Psoas muscle (tissue), 8 donors: ENCODE measurements at places on chromosomes 7 and 10. TPM values are rescaled to one million over a fixed set of nuclear protein-coding genes. Genes with fewer than 3 reads are reported as not detected.

Gene CALHM3
- total RNA-seq = not detected

Gene GPR15LG
- total RNA-seq = not detected

DNA sequence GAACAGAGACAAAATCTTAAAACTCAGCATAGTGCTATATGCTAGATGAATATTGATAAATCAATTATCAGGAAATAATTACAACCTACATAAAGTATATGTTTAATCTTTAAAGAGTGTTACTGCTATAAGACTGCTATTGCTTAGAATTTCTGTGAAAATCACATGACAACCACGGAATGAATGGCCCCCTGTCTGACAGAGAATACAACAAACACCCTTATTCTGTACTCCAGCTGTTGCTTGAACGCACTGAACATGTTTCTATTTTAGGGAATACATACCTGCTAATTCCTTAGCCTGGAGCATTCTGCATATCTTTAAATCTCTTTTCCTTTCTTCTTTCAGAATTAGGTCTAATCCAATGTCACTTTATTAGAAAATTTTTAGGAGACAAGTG, 452.4 kb upstream of the PHF14 start:
- no peak for DNase-seq

- no peak for DNase-seq
Measured at GRCh38 chr10:47073967-47074366, 162.7 kb downstream of the PTPN20 start.

DNA sequence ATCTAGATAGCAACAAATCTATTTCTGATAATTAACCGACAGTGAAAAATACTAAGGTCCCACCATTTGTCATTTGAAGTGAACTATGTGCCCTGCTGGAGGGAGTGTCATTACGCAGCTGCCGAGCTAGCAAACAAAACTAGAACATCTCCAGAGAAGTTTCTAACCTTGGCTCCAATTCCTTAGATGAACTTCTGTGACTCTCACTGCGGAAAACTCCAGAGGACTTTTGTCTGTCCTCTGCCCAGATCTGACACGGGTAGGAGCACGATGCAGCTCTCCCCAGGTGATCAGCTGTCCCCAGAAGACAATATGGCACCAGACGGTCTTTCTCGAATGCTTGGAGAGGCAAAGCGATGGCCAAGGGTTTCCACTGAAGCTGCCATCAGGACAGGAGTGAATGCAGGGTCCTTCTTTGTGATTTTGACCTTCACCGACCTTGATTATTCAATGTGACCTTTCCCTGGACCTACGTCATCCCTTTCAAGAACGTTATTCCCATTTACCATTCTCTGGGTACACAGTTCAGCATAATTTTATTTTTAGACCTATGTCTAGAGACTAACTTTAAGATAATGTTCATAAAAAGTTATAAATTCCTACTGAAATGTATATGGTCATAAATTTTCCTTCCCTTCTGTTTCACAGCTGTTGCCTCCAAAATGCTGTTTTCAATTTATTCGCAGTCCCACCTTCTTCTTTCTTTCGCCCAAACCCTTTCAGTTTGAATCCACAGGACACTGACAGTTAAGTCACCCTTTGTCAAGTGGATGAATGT, 116.7 kb upstream of the C7orf33 start:
- no peak for DNase-seq

DNA sequence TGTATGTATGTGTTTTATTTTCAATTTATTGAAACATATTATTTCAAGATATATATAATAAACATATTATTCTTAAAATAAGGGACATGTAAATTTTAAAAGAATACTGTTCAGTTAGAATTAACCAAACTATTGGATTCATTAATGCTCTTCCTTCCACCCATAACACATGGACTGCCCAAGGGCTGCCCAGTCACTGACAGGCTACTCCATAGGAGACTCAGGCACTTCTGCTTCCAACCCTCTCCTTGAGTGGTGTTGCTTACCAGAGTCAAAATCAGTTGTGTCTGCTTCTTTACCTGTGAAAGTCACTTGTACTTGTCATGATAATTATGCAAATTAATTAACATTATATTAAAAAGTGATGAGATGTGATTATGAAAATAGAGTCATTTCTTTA, 9.8 kb upstream of the GPR37 start:
- no peak for DNase-seq

DNA sequence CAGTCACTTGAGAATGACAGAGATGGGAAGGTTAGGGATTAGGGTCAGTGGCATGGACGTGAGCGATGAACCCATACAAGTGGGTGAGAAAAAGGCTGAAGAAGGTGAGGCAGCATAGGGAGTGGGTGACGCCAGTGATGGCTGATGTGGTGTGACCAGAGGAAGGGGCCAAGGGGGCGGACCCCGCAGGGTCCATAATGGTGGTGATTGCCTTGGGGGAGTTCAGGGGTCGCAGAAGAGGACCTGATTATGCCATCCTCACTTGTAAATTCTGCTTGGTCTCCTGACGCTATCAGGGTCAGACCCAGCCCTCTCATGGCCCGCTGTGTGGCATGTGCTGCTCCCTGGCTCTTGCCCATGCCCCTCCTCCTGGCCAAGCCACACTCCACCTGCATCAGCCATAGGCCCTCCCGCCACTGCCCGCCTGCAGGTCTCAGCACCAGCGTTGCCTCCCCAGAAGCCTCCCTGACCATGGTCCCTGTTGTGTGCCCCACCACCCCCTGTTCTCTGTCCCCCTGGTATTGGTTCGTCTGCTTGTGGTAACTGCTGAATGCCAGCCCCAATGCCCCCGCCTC, 235.7 kb downstream of the EBF3 start:
- DNase-seq = no peak

Gene PPIF
- 181 TPM for total RNA-seq

Gene BRAF
- 22.6 TPM for total RNA-seq

Gene HOXA3
- total RNA-seq = 5.6 TPM

DNA sequence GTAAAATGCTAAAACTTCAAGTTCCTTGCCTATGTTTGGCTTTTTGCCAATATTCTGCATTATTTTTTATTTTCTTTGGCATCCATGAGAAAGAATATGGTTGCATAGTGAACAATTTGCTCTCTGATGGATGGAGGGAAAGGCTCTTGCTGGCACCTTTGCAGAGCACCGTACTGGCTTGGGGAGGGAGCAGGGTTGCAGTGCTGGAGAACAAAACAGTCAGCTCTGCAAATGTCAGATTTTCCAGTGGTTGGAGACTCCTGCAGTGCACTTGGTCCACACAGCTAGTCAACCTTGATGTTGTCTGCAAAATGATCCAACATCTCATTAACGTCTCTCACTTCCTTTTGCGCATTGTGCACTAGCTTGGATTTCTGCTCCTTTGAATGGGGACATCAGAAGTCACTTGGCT, 100.8 kb downstream of the ANLN start:
- DNase-seq = no peak

DNA sequence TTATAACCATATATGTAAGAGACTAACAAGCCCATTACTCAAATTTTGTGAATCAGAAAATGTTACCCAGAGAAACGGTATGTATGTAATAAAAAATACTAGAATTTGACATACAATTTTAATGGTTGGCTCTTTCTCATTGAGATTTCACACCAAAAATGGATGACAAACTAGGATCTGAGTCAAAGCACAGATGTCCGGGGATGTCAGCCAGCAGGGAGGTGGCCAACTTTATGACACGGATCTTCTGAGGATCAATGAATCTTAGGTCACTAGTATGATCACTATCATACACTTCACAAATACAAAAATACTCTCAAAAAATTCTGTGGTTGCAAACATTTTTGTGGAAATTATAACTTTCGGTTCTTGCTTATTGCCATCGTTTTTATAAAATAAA, 173.5 kb upstream of the NFE2L3 start:
- no peak for DNase-seq

GRCh38 chr7:28718545-28718944, 239.6 kb downstream of the TRIL start:
- no peak for DNase-seq

DNA sequence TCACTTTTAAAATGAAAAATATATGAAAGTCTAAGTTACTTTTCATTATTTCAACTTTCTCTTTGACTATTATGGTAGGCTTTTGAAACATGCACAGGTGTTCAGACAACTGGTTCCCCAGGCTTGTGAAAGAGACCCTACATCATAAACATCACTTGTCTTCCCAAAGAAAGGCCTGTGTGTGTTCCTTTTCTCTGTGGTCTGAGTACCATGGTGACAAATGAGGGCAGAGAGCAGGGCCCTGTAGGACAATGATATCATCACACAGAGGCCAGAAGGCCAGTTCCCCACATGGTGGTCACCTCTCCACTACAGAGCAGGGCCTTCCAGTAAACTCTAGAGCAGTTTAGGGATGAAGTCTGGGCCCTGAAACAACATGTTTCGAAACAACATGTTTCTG, 288.8 kb downstream of the USP6NL start:
- no peak for DNase-seq
